Smooth muscle cell of the umbilical artery (primary cell): ENCODE measurements at places on chromosomes 6 and 20. TPM values are rescaled to one million over a fixed set of nuclear protein-coding genes. Genes with fewer than 3 reads are reported as not detected.

The ARHGAP18 gene
- 11.9 and 56.8 TPM in 2 replicates for total RNA-seq

The DLL1 gene
- under 0.01 and 0.14 TPM in 2 replicates for total RNA-seq

The TRIM31 gene
- total RNA-seq: not detected in 2 replicates

The SNRNP48 gene
- 16.6 and 16.8 TPM in 2 replicates for total RNA-seq

The PPIL6 gene
- total RNA-seq: 2.9 and 4.5 TPM in 2 replicates

The TP53TG5 gene
- not detected in 2 replicates for total RNA-seq

The GSTA5 gene
- total RNA-seq: not detected in 2 replicates

The HRH3 gene
- not detected in 2 replicates for total RNA-seq

The SLC22A2 gene
- total RNA-seq: 0.23 and 3.0 TPM in 2 replicates
